Kasumi-1 (cell line): ENCODE measurements at places on chromosomes 4 and X.

- DNase-seq = no peak
Observed at GRCh38 chr4:105994061-105994460, 98.8 kb downstream of the NPNT start.

DNA sequence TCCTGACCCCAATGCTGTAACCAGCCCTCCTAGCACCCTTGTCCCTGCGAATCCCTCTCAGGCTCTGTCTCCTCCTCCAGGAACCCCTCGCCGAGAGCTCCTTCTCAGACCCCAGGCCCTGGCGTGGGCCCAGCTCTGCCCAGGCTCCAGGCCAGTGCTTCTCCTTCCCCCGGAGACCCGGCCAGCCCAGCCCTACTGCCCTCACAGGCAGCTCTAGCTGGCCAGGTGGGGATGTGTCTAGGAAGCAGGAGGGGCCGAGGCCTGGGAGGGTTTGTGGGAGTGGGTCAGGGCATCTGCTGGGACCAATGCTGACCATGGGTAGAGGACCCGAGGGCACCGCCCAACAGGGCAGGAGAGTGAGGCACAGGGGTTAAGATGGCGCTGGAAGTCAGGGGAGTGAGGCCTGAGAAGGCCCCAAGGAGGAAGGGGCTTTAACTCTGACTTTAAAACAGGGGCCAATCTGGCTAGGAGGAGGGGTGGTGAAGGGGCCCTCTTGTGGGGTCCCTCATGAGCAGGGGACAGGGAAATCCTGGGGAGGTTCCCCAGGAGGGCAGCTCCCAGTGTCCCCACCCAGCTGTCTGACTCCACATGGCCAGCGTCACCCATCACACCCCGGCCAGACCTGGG is 64.7 kb upstream of the NKX1-1 start:
- no peak for DNase-seq

GRCh38 chr4:48047421-48047844 is 30.9 kb downstream of the NIPAL1 start:
- DNase-seq = peak; percentile 86

GRCh38 chr4:37667197-37668100 is 18.7 kb downstream of the RELL1 start:
- no peak for DNase-seq

DNA sequence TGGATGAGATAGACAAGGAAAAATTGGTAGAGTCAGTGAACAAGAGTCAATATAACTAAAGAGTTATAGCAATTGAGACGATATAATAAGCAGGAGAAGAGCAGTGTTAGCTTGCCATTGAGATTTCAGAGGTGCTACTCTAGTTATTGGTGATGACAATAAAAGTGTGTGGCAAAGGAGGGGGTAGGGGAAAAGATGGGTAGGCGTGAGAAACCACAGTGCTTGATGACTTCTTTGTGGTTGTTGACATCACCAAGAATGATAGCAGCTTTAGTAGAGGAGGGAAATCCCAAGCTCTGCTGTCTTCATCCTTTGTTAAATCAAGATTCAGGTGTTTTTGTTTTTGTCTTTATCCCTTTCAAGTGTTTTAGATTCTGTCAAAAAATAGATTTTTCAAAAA is 179.9 kb upstream of the PPP3CA start:
- no peak for DNase-seq

DNA sequence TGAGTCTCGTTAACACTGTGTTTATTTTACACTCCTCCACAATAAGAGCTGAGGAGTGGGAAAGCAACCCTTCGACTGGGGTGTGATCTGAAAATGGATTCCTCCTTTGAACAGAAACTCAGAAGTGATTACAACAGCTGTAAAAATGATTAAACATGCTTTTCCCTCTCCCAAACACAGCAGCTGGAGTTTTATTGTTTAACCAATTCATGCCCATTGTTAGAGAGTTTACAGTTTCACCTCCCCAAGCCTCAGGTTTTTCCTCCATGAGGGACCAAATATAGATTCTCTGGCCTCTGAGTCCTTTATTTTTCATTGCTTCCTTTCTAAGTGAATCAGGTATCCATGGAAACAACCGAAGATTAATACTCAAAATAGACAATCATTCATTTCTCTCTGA is 263.0 kb upstream of the TAPT1 start:
- DNase-seq = no peak

- DNase-seq = peak; percentile 66
Observed at GRCh38 chr4:6250235-6250983, 19.2 kb upstream of the WFS1 start.

DNA sequence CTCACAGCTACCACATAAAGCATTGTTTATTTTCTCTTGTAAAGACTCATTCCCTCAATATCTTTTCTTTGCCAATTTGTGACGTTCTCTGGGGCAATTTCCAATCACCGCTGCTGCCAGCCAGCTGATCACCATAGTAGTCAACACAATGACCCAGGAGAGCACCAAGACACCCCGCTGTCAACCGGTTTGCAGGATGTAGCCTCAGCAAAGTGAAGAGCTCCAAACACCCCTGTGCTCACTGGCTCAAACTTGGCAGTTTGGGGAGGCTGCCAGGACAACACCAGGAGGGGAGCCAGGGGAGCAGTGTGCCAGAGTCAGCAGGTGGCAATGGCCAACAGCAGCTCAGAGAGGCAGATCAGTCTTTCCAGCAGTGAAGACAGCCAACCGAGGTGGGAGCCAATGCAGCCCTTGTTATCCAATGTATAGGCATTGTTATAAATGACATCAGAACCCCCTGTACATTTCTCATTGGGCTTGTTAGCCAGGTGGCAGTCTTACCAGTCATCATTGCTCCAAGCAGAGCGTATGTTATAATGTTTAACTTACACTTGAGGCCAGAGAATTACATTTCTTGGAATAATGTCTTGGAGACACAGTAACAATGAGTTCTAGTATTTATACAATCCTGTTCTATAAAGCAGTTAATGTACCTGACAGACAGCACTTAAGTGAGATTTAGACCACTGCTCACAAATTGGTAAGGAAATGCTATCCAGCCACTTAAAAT is 274.9 kb upstream of the GK2 start:
- DNase-seq = no peak

DNA sequence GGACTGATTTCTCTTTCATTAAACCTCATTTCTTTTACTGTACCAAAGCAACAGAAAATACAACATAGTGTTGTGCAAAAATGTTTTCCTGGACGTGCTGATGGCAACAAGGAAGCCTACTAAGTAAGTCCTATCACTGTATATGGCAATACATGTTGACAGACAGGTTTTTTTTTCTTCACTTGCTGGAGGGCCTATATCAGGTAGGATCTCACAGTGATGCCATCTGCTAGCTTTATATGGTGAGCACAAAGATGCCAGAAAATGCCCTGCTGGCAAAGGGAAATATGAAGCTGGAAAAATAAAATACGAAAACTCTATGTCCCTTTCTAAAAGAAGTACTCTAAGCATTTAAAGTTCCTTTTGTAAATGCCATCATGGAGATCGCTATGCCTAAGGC is 119.0 kb upstream of the PDLIM3 start:
- no peak for DNase-seq

GRCh38 chrX:24619647-24620046 is 27.5 kb downstream of the PCYT1B start:
- no peak for DNase-seq

- no peak for DNase-seq
Observed at GRCh38 chr4:169984745-169985144, 41.5 kb downstream of the MFAP3L start.

DNA sequence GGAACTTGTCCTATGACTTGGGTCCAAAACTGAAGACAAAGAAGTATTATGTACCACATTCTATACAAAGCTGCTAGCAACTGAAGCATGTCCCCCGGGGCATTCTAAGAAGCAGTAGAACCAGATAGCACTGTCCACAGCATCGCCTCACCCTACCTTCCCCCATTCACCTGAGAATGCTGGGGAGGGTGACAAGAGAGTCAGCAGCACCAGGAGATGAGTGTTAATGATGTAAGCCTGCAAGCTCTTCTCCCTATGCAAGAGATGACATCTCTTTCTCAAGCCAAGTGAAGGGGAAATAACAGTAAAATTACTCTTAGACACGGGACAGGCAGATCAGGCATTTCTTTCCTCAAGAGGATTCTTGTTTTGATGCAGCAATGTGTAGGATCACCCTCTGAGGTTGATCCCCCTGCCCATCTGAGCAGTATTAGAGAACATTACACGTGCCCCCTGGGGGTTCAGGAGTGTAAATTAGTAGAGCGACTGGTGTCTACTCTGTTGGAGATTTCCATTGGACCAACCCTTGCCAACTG is 13.9 kb upstream of the TLR1 start:
- DNase-seq = no peak

- DNase-seq = no peak
Observed at GRCh38 chrX:46553935-46554334, 8.7 kb upstream of the ZNF674 start.

DNA sequence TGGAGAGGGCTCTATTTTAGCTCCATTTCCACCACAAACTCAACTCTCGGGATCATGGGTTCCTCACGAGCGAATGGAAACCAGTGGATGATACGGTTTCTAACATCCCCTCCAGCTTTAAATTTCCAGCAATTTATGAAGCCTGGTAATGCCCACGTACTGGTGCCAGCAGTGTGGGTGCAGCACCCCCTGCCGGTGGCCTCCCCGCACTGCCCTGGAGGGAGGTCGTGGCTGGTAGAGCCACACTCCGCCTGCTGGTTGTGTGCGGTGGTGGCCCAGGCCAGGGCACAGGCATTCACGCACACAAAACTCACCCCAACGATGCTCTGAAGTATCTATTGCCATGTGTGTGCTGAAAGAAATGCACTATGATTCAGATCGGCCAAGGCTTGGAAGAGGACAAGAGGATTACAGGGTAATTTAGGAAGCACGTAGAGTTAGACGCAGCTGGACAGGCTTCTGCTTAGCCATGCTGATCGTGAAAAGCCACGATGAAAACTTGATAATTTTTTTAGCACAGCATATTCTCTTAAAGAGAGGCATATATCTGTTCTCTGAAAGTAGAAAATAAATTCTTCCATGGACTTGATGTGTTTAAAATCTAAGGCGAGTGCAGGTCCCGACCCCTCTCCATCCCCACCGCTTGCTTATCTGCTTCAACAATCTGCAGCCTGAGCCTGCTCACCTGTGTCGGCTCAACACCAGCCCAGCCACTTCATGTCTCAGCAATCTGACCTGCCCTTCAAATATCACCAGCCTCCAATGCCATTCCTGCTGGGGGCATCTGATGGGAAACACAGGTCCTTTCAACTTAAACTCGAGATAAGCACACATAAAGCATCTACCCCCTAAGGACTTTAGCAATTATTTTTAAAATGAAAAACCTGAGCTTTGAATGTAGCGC is 59.1 kb downstream of the SCD5 start:
- peak; percentile 74 for DNase-seq

- no peak for DNase-seq
Observed at GRCh38 chr4:23234716-23235115, 542.0 kb downstream of the GBA3 start.

DNA sequence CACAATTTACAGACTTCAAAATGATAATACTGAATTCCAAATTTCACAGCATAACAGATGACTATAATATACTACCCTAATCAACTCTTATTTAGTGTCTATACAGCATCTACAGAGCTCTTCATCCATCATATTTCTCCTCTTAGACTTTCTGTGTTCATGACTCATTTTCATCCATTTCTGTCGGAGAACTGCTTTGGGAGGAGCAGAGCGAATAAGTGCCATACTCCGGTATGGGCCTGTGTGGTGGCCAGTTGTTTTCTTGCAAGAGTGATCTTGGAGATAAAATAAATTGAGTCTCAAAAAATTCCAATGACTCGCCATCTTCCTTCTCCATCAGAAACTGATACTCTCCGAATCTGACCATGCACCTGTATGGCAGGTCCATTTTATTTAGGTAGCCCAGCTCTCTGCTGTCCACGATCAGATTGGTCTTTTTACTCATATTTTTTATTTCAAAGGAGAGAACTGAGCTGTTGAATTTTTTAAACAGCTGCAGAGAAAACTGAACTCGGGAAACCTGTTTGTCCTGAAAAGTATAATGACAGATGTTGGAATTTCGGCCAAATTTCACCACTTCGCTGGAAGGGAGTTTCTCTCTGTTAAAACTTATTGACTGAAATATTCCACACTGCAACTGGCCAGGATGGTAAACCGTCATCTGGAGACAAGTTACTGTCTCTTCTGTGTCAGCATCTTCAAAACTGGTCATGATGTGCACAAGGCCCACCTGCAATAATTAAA is 7.8 kb downstream of the TIFA start:
- no peak for DNase-seq

GRCh38 chr4:10204401-10205058 is 87.9 kb upstream of the WDR1 start:
- DNase-seq = no peak

DNA sequence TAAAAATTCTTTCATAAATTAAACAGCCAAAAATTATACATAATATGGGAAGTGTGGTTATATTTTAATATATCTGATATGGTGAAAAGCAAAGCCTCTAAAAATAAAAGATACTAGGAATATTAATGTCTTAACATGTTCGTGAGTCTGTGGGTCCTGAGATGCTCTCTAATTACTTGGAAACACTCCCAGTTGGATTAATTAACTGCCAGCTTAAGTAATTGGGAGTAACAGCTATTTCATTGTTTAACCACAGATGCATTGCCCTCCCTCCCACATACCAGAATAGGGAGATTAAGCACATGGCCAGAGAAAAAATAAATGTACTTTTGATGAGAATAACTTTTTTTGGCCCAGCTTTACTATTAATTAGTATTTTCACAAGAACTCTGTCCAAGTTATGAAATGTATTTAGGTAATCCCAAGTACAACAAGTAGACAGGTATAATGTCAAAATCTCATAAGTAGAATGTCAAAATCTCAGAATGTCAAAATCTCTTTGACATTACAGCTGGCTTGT is 79.7 kb downstream of the BTC start:
- DNase-seq = no peak
